ENCODE measurements at places on chromosomes 5 and 9.

GRCh38 chr9:92176800-92177185 lies 61.6 kb upstream of the SPTLC1 start:
- DNase-seq, result no peak

DNA sequence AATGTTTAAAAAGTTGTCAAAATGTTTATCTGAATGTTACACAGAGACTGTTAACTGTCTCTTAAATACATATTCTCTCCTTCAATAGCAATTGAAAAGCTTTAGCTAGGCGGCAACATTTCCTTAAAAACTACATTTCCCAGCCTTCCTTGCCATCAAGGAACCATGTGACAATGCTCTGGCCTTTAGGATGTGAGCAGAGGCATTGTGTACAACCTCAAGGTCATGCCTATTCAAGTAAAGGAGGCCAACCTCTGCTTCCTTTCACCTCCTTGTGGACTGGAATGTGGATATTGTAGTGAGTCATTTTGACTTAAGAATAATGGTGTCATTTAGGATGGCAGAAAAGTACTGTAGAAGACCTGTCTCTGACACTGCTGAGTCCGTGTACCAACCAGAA lies 23.7 kb upstream of the MROH2B start:
- no peak for DNase-seq

DNA sequence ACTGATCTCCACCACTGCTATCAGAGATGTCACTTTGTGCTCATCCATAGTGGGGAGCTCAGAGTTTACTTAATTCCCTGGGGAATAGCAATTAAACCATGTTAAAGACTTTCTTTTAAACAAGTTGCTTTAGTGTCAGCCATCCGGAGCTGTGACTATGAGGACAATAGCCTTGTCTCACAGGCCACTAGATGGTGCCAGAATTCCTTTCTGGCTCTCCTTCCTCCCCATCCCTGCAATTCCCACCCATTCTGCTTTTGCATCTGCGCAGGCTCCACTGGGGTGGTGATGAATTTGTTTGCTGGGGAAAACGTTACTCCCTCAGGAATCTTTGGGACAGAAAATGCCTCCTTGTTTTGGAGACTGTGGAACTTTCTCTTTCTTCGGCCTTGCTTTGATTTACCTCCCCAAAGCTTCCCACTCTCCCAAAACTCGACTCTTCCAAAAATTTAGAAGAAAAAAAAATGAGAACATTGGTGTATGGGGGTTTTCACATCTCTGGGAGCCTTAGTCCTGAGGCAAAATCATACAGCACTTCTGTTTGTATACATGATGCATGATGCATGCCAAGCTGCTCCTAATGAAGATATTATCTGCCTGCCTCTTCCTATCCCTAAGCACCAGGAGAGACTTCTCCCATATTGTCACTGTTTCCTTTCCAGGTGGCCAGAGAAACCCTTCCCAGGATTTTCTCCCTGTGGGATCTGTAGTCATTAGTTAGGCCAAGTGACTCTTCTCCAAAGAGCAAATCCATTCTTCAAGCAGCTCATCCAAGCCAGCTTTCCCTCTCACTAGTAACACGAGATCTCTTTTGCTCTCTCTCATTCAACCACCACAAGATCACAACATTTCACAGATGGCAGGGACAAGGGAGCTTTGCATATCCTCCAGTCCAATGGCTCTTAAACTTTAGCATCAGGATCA lies 466.1 kb downstream of the TLR4 start:
- DNase-seq, result peak; percentile 44

GRCh38 chr5:4901305-4901811 lies 238.8 kb upstream of the ADAMTS16 start:
- no peak for DNase-seq

DNA sequence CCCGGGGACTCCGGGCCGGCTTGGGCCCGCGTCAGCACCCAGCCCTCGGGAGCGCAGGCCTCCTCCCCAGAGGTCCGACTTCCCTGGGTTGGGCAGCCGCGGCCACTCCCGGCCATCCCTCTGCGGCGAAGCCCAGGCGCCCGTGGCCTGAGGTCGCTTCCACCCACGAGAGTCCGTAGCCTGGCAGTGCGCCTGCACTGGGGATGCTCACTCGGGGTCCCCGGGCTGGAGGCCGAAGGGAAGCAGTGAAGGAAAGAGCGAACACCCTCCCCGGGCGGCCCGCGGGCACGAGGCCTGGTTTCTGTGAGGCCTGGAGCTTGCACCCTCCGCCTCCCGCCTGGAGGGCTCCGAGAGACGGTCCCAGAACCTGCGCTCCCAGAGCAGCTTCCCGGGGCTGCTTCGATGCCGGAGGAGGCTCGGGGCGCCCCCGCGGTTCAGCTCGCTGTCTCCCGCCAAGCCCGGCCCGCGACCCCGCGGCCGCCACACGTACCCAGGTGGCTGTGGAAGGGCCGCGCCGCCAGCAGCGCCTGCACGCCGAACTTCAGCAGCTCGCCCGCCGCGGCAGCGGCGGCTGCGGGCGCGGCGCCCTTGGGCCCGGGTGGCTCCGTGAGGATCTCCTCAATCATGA lies 607 bp downstream of the BARX1 start:
- DNase-seq, result no peak

GRCh38 chr9:37449862-37450632 lies 15.2 kb downstream of the ZBTB5 start:
- no peak for DNase-seq

DNA sequence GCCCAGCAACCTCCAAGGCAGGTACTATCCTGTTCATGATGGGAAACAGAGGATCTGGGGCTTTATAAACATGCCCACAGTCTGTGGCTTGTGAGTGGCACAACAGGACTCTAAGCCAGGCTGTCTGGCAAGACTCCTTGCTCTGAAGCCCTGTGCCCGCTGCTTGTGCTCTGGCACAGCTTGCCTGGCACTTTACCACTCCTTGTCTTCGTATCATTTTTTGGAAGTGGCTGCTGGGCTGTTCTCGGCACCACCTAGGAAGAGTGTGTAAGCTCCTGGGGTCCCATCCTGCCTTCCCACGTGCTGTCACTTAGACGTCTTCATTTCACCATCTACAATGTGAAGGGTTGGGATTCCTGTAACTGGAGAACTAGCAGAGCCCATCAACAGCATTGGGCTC lies 59.3 kb upstream of the GLRX start:
- no peak for DNase-seq
